ENCODE measurements at places on chromosomes 6 and 20.

DNA sequence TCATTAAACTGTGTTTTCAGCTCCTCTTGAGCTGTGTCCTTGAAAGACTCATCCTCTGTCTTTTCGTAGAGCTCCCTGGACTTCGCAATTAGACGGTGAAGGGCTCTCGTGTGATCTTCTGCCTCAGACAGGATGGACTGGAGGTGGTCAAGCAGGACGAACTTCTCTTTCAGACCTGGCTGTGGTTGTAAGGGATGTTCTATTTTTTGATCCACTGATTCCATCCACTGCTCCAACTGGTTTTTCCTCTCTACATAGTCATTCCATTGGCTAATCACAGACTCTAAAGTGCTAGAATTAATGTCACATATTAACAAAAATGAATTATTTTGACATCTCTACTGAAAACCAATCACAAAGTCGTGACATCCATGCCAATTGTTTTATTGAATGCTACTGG is 250.1 kb downstream of the SYNE1 start:
- DNase-seq, result no peak

GRCh38 chr20:4571759-4572531 is 149.8 kb upstream of the PRND start:
- no peak for DNase-seq

DNA sequence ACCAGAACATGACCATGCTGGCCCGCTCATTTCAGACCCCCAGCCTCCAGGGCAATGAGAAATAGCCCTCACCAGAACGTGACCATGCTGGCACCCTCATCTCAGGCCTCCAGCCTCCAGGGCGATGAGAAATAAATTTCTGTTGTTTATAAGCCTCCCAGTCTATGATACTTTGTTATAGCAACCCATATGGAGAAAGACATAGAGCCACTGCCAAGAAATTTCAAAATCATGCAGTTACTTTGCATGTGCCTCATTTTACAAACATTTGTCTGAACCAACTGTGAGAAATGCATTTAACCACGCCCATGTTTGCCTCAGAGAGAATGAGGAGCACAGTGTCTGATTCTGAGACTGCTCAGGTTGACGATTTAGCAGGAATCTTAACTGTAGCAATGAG is 15.5 kb downstream of the CYP39A1 start:
- no peak for DNase-seq

DNA sequence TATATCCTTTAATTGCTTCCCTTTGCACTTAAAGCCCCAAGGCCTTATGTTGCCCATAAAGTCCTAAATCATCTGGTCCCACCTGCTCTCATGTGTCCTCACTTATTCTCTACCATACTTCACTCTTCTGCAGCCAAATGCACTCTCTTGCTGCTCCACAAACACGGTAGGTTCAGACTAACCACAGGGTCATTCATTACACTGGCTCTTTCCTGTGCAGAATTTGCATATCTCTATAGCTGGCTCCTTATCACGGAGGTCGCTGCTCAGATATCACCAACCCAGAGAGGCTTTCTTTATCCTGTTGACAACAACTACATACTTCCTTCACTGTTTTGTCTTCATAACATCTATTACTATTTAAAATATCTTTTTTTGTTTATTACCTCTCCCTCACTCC is 86.8 kb downstream of the MOXD1 start:
- no peak for DNase-seq

DNA sequence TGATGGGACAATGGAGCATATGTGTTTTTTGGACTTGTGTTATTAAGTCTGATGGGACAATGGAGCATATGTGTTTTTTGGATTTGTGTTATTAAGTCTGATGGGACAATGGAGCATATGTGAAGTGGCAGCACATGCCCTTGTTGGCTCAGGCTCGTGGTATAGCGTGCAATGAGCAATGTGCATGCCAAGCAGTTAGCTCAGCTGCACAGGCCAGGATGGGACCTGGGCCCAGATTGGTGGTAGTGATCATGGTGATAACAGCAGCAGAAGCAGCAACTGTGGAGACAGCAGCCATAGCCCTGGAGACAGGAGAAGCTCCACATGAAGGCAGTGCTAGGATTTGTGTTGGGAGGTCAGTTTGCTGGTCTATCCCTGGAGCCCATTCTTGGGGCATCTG is 61.1 kb downstream of the IL20RA start:
- no peak for DNase-seq

- DNase-seq, result no peak
Observed at GRCh38 chr6:3869284-3869631, 20.1 kb downstream of the FAM50B start.

DNA sequence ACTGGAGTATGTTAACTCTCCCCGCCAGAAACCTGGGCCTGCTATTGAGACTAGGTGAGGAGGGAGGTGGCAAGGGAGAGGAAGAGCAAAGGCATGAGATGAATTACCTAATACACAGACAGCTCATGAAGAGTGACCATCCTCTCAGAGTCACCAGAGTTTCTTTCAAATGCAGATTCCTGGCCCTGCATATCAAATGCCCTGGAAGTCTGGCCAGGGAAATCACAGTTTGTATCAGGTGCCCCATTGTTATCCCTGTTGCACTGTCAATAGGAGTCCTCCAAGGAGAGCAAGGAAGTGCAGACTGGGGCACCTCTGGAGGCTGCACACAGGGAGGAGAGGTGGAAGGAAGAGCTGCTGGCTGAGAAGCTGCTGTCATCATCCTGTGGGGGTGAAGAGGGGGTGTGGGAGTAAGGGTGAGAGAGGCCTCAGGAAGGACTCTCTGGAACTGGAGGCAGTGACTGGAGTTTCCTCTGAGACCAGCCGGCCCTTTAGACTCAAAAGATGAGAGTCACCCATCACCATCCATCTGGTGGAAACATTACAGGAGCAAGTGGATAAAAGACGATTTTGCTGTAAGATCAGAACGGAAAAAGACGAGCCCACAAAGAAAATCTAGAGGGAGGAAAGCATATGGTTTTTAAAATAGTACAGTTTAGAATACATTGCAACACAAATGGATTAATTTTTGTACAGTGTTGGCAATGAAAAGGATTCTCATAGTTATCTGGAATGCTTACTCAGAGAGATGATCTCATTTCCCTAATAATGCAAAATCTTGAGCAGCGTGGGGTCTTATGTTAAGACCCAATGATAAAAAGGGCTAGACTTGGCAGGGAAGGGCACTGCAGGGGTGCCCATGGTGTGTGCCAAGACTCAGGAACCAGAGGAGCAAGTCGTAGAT is 268.1 kb downstream of the UST start:
- DNase-seq, result no peak

DNA sequence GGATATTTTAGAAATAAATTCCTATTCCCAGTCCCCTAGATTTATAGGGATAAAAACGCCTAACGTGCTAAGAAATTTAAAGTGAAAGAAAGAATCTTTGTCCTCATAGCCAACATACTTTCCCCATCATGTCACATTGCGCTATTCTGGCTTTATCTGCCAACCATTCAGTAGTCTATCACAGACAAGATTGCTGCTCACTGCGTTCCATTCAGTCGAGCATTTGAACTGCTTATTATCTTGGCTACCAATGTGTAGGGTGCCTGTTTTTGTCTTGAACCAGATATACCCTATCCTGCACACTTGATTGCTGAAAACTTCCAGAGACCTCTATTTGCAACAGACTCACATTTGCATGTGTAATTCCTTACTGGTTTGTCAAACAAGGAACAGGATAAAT is 751.5 kb downstream of the EPHA7 start:
- no peak for DNase-seq

DNA sequence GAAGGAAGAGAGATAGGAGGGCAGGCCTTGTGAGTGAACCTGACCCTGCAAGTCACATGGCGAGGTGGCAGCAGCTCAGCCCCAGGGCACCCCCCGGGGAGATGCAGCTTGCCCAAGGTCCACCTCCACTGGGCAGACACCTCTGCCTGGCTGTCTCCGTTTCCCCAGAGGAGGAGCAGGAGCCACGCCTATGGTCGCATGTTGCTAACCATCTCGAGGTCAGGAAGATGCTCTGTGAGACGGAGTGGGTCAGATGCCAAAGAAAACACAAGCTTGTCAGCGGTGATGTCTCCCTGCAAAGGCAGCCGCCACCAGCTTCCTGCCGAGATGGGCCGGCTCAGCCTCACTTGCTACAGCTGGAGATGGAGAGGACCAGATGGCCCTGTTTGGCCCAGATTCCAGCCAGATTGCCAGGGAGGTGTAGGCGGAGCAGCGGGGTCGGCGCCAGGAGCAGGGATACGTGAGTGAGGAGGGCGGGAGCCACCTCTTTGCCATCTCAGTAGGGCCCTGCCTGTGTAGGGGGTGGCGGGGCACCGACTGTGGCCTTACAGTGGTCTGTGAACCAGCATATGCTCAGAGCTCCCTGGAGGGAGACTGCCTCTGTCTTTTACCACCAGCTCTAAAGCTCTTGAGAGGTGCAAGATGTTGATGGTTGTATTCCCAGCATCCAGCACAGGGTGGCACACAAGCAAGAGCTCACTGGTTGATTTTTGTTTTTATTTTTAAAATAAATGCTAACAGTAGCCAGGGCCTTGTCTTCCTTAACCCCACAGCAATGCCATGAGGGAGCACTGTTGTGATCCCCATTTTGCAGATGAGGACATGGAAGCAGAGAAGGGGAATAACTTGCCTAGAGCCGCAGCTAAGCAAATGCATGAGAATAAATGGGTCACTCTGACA is 42.9 kb upstream of the FAM83D start:
- no peak for DNase-seq

- DNase-seq, result no peak
Observed at GRCh38 chr6:138404666-138405337, 779 bp downstream of the HEBP2 start.

- DNase-seq, result no peak
Observed at GRCh38 chr6:25434921-25435320, 155.7 kb downstream of the CARMIL1 start.

GRCh38 chr6:42104095-42104803 is 38.2 kb downstream of the C6orf132 start:
- no peak for DNase-seq

GRCh38 chr6:11608600-11609323 is 71.2 kb downstream of the TMEM170B start:
- no peak for DNase-seq

DNA sequence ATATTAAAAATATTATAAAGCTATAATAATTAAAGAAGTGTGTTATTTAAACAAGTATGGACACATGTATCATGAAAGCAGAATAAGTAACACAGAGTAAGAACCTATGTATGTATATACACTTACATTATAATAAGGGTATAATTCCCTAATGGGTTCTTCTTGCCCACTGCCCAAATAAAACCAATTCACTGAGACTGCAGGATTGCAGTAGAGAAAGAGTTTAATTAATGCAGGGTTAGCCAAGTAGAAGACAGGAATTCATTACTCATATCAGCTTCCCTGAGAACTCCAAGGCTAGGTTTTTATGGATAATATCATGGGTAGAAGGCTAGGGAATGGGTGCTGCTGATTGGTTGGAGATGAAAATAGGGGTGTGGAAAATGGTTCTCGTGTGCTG is 53.8 kb upstream of the SAMD3 start:
- no peak for DNase-seq

- no peak for DNase-seq
Observed at GRCh38 chr6:157586088-157586414, 205.1 kb downstream of the ZDHHC14 start.

DNA sequence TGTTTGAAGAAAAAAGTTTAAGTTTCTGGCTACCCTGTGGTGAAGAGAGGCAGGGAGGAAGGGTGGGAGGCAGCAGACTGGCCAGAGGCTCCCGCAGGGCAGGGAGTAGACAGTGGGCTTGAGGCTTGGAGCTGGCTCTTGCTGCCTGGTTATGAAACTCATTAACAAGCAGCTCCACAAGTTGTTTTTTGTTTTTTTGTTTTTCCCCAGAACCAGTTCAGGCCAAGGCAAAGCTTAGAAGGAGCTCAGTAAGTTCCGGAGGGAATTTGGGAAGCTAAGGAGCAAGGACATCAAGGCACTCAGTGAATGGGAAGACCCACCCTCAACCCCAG is 4.0 kb downstream of the DLL1 start:
- no peak for DNase-seq

- DNase-seq, result no peak
Observed at GRCh38 chr6:149454346-149454848, 30.4 kb downstream of the ZC3H12D start.

- no peak for DNase-seq
Observed at GRCh38 chr6:129485746-129486145, 224.2 kb downstream of the ARHGAP18 start.

DNA sequence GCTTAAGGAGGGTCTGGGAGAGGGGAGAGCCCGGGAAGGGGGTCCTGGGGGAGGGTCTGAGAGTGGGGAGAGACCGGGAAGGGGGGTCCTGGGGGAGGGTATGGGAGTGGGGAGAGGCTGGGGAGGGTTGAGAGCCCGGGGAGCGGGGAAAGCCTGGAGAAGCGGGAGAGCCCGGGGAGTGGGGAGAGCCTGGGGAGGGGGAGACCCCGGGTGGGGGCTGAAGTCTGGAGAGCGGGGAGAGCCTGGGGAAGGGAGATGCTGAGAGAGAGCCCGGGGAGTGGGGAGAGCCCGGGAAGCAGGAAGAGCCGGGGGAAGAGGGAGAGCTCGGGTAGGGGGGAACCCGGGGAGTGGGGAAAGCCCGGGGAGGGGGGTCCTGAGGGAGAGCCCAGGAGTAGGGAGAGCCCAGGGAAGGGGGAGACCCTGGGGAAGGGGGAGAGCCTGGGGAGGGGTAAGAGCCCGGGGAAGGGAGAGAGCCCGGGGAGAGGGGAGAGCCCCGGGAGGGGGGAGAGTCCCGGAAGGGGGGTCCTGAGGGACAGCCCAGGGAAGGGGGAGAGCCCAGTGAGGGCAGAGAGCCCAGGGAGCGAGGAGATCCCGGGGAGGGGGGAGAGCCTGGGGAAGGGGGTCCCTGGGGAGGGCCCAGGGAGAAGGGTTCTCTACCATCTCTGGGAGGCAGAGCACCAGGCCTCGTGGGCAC is 148.5 kb downstream of the SYNDIG1 start:
- no peak for DNase-seq

DNA sequence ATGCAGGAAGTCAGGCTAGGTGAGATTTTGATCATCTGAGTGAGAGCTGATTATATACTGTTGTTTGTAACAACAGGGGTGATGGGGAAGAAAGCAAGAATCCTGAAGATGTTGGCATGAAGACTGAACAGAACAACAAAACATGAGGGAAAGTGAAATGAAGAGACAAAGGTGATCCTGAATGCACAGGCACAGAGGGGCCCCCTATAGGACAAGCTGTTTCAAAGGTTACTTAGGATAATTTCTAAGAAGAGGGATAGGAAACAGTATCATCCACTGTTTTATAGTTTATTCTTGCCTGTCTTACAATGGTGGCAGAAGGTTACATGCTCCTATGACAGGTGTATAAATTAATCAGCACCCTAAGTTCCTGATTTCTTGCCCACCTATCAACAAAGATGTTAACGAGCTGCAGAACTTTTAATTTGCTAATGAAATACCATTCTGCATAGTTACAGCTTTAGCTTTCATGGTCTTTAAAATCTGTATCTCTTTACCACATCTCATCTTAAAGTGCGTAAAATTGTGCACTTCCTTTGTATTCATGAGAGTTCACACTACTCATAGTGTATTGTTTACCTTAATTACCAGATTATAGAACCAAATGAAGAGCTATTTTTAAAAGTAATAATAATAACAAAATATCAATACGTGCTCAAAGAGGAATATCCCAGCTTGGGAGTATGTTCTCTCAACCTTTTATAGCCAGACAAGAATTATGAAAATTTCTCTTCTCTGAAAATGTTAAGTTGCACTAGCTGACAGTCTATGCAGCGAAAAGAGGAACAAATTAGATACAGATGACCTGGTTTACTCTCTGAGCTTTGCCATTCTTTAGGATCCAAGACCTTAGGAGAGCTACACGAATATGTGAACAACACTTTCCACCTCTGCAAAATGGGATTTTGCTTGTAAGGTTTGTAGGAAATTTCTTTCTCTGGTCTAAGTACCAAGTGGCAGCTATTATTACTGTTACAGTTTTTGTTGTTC is 192.5 kb downstream of the EDN1 start:
- no peak for DNase-seq

Measured in 8988T (cell line).